ENCODE measurements at places on chromosomes 3 and 15.

GRCh38 chr3:89098964-89099585 is 8.3 kb upstream of the EPHA3 start:
- peak; percentile 55 for DNase-seq

GRCh38 chr3:132513057-132513456 is 84.0 kb upstream of the ACKR4 start:
- no peak for DNase-seq

DNA sequence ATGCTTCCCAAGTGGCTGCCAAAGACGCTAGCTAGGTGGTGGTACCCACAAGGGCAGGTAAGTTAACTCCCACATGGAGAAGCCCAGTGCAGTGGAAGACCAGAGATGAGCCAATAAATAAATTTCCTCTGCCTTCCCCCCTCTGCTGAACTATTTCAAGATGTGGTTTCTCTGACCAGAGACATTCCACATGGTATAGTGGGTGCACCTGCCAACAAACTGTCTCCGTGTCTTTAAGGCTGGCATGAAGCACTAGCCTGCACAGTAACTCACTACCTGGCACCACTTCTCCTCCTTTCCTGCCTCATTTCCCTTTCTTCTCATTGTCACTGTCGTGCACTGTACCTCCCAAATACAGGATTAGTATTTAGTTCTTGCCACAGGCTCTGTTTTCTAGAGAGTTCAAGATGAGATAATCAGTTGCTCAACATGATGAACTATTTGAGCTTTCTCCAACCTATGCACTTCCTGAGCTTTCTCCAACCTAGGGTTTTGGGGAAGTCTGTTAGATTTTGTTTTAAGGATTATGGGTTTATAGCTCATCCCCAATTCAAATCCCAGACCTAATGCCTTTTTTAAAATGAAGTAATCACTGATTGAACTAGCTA is 8.4 kb upstream of the CRTAP start:
- no peak for DNase-seq

GRCh38 chr3:181860235-181860634 is 148.5 kb downstream of the SOX2 start:
- no peak for DNase-seq

DNA sequence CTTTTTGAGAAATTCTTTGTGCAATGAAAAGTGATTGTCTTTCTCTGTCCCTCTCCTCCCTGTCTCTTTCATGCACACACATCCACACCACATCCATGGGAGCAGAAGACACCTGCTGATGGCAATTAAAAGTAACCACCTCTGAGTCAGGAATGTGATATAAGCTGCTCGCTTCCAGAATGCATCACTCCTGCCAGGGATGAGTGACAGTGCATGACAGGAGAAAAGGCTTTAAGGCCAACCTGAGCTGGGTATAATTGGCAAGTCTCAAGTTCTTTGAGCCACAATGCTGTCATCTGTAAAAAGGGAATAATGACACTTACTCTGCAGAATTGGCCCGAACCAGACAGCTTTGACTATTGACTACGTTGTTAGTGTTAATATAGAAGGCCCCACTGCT is 59.6 kb downstream of the UBP1 start:
- DNase-seq, result no peak

- DNase-seq, result no peak
Observed at GRCh38 chr3:12963231-12963896, 109.9 kb downstream of the IQSEC1 start.

- no peak for DNase-seq
Observed at GRCh38 chr3:42102571-42102970, 11.4 kb downstream of the TRAK1 start.

DNA sequence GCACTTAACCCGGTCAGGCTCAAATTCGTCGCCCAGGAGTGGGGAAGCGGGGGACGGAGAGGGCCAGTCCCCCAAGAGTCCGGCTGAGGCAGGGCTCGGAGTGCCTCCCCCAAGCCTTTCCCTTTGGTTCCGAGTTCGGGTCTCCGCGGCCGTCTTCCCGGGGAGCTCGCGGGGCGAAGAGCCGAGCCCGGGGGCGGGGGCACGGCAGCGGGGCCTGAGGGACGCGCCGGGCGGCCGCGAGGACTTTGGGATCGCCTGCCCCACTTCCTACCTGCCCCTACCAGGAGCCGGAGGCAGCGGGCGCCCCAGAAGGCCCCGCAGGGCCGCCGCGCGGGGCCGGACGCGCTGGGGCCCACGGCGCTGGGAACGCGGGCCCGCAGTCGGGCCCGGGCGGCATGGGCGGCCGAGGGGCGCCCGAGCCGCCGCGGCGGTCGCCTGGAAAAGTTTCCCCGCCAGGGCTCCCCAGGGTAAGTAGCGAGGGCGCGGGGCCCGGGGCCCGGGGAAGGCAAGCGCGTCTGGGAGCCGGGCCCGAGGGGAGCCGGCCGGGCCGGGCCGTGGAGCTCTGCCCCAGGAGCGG is 2.8 kb downstream of the FURIN start:
- peak; percentile 58 for DNase-seq

DNA sequence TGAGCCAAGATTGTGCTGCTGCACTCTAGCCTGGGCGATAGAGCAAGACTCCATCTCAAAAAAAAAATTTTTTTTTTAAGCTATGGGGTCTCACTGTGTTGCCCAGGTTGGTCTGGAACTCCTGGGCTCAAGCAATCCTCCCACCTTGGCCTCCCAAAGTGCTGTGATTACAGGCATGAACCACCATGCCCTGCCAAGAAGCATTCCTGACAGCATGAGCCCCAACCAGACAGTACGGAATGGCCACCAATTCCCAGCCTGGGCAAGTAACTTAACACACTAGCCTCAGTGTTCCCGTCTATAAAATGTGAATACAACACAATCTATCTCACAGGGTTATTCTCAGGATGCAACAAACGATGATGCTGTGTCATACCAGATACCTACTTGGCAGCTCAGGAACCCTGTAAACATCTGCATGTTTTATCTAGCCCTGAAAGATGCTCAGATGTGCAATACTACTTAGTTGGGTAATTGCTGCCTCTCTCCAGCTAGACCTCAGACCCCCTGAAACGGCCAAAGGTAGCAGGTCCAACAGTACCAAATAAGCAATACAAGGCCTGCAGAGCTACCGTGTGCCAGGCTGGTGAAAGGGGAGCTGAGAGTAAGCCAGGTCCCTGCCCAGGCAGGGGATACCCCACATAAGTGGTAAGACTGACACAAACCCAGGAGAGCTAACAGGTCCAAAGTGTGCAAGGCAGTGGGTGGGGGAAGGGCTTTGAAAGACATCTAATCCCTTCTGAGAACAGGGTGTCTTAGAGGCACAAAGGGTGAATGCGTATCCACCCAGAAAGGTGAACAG is 1.9 kb downstream of the TKT start:
- no peak for DNase-seq

DNA sequence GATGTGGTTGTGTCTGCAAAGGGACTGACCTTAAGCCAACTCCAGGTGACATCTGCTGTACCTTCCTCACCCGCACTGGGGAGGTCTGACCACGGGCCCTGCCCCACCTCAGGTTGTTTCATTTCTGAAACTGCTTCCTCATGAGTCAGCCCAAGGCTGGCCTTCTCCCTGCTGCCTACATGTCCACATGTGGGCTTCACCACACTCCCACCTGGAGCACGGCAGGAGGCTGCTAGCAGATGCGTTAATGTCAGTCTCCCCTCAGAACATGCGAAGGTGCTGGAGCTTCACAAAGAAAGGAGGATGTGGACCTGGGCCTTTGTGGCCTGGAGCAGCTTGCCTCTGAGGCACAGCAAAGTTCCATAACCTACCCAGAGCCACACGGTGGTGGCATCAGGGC is 69.4 kb upstream of the PLXNA1 start:
- DNase-seq, result peak; percentile 70

- peak; percentile 69 for DNase-seq
Observed at GRCh38 chr3:183188895-183189462, 26.4 kb upstream of the LAMP3 start.

GRCh38 chr3:45937206-45938042 is 5.8 kb upstream of the CXCR6 start:
- DNase-seq, result no peak

DNA sequence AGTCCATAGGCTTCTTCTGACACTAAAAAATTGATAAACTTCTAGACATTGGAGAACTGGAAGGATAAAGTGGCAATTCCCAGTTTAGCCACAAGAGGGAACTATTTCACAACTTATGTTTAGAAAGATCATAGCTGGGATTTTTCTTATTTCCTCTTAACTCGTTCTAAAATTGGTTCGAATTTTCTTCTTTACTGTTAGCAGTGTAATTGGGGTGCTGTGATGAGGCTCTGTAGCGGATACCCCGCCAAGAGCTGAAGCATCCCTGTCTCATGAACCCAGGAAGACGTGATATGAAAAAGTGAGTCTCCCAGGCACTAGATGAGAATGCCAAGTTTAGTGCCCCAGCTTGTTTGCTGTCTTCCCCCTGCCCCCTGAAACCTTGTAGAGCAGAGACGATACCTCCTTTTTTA is 85.1 kb downstream of the PDCD6IP start:
- DNase-seq, result peak; percentile 41

GRCh38 chr15:101025896-101026631 is 106.9 kb downstream of the LRRK1 start:
- DNase-seq, result no peak

GRCh38 chr3:97010881-97011657 is 196.7 kb downstream of the EPHA6 start:
- DNase-seq, result no peak

DNA sequence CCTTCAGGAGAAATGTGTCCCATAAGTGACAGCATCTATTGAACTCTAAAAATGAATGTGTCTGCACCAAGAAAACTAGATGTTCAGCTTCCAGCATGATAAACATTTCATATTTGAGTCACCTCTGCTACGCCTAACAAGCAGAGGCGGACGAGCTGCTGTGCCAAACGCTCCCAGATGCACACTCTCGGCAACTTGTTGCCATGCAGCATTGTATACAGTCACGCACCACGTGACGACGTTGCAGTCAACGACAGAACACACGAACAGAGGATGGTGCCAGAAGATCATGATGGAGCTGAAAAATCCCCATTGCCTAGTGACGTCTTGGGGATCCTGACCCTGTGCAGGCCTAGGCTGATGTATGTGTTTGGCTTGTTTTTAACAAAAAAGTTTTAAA is 137.5 kb downstream of the XXYLT1 start:
- DNase-seq, result no peak

DNA sequence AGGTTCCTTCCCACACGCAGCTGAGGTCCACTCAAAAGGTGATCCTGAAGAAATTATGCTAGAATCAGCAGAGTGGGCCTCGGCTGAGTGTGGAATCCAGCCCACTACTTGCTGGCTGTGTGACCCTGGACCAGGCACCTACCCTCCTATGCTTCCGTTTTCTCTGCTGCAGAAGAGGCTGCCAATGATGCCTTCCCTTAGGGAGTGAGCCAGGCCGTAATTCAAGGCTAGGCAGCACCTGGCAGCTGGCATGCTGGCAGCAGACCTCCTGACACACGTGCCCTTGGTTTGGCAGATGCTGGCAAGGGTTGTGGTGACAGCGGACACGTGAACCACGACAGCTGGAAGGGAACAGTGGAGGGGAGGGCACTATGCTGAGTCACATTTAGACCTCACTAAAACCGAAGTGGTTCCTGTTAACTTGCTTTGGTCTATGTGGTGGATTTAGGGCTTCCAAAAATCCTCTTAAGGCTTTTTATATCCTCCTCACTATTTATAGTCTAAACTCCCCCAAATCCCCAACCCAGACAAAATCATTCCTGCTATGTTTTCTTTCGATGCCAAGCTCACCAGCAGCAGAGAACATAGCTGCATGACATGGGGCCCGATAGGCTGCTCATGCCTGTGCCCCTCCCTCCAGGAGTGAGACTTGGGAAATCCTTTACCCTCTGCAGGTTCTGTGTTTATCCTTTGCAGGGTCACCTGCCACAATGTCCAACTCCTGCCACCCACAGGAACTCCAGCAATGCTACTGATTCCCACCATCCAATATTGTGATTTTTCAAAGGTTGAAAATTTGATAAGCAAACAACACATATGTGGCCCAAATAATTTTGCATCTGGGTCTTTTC is 10.6 kb upstream of the PCSK6 start:
- DNase-seq, result no peak

DNA sequence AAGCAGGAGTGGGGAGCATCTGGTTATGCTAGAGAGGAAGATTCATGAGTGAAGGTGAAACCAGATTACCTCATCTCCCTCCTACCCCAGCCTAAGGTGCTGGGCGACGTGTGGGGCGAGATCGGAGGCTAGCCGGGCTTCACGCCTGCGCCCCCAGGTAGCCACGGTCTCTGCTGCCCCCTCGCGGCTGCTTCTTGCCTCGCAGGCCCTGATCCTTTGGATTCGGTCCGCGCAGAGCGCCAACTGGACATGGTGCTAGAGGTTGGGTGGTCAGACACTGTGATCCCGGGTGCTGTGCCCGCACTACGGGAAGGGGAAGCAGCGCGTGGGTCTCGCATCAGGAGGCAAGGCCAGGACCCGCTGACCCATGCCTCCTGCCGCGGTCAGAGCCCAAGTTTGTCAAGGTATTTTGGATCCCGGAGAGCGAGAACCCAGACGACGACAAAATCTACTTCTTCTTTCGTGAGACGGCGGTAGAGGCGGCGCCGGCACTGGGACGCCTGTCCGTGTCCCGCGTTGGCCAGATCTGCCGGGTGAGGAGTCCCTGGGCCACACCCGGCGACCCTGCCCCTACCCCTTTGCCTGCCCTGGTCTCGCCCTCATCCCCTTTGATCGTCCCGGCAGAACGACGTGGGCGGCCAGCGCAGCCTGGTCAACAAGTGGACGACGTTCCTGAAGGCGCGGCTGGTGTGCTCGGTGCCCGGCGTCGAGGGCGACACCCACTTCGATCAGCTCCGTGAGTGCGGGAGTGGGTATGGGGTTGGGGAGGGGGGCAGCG is 4.2 kb downstream of the SEMA3B start:
- DNase-seq, result peak; percentile 94
